Germinal center (tissue), 1 donor: ENCODE measurements at places on chromosomes 12 and 14.

DNA sequence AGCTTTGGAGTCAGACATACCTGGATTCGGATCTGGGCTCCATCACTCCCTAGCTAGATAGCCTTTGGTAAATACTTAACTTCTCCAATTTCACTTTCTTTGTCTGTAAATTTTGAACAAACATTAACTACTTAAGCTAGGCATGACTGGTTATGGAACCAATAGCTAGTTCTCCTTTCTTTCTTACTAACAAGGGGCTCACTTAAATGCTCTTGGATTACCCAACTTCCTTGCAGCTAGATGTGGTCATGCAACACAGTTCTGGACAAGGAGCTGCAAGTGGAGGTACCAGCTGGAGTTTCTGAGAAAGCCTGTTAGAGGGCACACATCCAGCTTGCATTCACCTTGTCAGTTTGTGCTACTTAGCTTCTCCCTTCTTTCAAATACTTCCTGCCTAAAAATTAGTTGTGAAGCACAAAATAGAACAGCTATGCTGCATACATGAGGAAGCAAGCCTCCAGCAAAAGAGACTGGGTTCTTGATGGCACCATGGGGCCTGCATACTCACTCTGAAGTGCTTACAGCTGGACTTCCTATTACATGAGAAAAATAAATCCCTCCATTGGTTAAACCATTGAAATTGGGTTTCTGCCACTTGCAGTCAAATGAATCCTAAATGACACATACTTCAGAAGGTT, 210.1 kb upstream of the EEA1 start:
- DNase-seq, result peak; percentile 50

- DNase-seq, result no peak
These were observed 10.3 kb downstream of the CLMN start for GRCh38 chr14:95309261-95310051.

DNA sequence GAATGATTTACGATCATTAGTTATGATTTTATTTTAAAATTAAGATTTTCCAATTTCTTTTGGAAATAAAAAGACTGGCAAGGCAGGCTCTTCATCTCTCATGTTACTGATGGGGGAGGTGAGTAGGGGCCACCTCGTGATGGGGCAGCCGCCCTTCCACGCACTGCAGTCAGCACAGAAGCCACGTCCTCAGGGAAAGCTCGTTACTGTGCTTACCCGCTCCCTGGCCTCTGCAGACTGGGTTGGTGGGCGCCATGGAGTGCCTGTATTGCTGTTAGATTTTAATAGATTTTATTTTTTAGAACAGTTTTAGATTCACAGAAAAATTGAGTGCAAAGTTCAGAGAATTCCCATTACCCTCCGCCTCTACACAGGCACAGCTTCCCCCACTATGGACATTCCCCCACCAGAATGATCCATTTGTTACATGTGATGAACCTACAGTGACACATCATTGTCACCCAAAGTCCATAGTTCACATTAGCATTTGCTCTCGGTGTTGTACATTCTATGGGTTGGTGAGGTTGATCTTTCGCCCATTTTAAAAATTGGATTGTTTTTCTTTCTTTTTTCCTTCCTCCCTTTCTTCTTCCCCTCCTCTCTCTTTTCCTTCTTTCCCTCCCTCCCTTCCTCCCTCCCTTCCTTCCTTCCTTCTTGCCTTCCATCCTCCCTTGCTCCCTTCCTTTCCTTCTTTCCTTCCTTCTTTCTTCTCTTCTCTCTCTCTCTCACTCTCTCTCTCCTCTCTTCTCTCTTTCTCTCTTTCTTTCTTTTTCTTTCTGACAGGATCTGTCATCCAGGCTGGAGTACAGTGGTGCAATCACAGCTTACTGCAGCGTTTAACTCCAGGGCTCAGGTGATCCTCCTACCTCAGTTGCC, 30.7 kb downstream of the ADGRD1 start:
- no peak for DNase-seq

DNA sequence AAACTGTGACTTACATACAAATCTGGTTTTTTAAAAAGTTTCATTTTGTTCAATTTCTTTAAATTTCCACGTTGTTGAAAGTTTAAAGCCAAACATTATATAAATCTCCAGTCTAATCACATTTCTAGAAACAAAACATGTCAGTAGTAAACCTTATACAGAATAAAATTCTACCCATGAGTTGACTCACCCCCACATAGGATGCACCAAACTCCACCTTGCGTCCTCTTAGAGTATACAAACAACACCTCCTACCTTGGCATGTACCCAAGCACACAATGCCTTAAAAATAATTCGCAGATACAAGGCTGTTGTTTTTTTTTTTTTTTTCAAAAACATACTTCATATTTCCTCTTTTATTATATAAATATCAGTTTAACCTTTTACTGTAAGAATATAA, 3.3 kb downstream of the FBXL14 start:
- peak; percentile 35 for DNase-seq

DNA sequence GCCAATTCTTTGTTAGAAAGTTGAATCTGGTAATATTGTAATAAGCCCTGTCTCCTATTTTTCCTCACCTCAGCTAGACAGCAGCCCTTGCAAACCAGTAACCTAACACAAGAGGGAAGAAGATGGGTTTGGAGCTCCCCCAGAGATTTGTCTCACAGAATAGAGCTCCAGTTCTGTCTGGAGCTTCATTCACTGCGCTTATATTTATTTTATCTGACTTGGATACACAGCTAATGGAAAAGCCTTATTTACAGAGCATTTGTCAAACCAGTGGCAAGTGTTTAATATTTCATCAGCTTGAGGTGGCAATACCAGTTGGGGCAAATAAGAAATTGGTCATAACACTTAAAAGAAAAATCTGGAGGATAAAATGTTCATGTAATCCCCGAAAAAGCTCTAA, 1094.0 kb downstream of the FSCB start:
- DNase-seq, result no peak
